Heart right ventricle (tissue), 16 donors: ENCODE measurements at places on chromosomes 7 and 10. TPM values are rescaled to one million over a fixed set of nuclear protein-coding genes. Genes with fewer than 3 reads are reported as not detected.

- no peak for DNase-seq
These were observed 93.0 kb upstream of the SLC25A13 start for GRCh38 chr7:96414931-96415292.

DNA sequence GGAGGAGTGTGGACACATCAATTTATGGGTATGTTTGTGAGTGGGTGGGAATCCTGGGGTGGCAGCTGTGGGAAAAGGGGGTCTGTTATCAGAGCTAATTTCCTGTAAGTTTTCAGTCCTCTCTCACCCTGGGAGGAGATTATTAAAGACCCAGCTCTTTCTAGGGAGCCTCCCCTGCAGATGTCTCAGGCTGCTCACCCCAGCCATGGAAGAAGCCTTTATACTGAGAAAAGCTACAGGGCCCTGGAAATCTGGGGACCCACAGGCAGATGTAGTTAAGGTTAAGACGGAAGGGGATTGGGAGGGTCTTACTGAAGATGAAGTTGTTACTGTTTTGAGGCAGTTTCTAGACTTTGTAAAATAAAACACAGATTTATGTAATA, 4.6 kb downstream of the ZNF680 start:
- no peak for DNase-seq

DNA sequence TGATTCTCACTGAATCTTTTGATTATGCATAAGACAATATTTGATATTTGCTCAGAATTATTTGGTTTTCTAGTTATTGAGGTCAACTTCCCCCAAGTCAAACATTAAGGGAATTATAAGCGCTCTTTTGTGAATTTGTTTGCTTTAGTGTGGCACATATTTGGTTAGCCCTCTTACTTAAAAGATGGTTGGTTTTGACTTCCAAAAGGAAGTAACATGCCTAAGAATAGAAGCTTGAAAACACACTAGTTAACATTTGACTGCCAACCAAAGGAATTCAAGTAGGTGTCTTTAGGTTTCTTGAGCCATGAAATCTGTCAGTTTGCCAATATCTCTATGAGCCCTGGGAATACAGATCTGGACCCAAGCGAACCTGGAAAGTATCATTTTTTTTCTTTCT, 24.9 kb downstream of the STEAP4 start:
- DNase-seq: no peak

GRCh38 chr7:101164071-101164840, 1.1 kb downstream of the VGF start:
- DNase-seq: no peak

- peak; percentile 71 for DNase-seq
These were observed 265.9 kb upstream of the ZMIZ1 start for GRCh38 chr10:78802866-78803265.

DNA sequence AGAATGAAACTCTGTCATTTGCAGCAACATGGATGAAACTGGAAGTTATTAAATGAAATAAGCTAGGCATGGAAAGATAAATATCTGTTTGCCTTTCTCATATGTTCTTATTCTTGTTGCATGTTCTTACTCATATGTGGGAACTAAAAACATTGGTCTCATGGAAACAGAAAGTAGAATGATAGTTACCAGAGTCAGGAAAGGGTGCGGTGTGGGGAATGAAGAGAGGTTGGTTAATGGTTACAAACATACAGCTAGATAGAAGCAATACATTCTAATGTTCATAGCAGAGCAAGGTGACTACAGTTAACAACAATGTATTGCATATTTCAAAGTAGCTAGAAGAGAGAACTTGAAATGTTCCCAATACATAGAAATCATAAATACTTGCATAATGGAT, 105.1 kb downstream of the FAM107B start:
- no peak for DNase-seq

Gene CALHM3
- total RNA-seq: not detected

GRCh38 chr10:129926066-129927055, 37.7 kb downstream of the EBF3 start:
- no peak for DNase-seq

DNA sequence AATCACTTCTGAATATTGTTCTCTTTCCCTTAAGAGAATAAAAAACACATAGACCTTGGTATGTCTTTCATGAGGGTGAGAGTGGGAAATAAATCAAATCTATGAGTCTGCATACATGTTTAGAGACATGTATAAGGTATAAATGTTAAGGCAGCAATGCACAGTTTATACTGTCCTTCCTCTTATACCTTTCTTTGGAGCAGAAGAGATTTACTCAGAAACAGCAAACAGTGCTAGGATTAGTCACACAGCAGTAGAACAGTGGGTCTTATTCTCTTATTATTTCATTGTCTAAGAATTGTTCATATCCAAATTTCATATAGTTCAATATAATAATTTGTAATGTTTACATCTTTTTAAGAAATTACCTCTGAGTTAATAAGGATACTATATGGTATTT, 126.7 kb upstream of the TMEM196 start:
- no peak for DNase-seq

Gene ZNF467
- total RNA-seq: 4.8 TPM

Gene ZNF736
- total RNA-seq: 4.6 TPM

DNA sequence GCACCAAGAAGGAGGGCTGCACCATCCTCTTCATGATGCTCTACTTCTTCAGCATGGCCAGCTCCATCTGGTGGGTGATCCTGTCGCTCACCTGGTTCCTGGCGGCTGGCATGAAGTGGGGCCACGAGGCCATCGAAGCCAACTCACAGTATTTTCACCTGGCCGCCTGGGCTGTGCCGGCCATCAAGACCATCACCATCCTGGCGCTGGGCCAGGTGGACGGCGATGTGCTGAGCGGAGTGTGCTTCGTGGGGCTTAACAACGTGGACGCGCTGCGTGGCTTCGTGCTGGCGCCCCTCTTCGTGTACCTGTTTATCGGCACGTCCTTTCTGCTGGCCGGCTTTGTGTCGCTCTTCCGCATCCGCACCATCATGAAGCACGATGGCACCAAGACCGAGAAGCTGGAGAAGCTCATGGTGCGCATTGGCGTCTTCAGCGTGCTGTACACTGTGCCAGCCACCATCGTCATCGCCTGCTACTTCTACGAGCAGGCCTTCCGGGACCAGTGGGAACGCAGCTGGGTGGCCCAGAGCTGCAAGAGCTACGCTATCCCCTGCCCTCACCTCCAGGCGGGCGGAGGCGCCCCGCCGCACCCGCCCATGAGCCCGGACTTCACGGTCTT, 1.9 kb downstream of the FZD1 start:
- peak; percentile 35 for DNase-seq

DNA sequence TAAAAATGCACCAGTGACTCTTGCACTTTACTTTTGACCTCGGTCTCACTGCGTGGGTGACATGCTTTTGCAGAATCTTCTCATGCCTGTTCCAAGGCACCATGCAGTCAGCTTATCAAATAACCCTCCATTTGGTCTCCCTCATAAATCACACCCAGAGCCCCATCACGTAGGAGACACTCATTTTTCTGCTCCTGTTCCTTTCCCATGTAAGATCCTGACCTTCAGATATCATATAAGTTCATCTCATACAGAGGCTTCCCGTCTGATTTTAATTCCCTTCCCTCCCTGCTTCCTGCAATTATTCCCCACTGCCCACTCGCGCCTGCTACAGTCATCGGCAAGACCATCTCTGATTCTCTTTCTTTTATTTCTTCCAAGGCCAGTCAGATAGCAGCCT, 1226.3 kb upstream of the AUTS2 start:
- no peak for DNase-seq

Gene AKR1D1
- not detected for total RNA-seq

DNA sequence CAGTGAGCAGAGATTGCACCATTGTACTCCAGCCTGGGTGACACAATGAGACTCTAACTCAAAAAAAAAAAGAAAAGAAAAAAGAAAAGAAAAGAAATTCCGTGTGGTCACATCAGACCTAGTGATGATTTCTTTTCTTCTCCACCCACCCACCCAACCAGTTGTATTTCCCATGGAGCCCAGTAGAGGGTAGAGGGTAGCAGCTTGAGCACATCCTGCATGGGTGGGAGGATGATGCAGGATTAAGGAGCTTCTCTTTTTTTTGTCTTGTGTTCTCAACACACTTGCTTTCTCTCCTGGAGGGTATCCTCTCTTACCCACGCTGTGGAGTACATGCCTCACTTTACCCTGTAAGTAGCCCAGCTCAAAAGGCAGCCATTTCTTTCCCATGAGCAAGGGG, 118.6 kb upstream of the CARD11 start:
- no peak for DNase-seq

DNA sequence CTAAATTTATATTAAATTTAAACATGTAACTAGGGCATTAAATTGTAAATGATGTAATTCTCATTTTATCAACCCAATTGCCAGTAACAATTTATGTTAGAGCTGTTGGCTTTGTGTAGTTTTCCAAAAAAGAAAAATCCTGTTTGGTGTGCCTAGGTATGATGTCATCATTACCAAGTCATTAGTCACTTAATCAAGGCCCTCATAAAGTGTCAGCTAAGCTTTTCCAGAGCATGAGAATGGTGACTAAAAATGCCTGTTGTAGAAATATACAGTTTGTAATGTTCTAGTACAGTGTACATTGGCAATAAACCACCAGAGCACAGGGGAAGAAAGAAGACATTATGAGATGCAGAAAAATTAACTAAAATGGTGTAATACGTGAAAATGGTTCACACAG, 593.8 kb upstream of the ANKRD30A start:
- DNase-seq: no peak

Gene CAV1
- total RNA-seq: 364 TPM

DNA sequence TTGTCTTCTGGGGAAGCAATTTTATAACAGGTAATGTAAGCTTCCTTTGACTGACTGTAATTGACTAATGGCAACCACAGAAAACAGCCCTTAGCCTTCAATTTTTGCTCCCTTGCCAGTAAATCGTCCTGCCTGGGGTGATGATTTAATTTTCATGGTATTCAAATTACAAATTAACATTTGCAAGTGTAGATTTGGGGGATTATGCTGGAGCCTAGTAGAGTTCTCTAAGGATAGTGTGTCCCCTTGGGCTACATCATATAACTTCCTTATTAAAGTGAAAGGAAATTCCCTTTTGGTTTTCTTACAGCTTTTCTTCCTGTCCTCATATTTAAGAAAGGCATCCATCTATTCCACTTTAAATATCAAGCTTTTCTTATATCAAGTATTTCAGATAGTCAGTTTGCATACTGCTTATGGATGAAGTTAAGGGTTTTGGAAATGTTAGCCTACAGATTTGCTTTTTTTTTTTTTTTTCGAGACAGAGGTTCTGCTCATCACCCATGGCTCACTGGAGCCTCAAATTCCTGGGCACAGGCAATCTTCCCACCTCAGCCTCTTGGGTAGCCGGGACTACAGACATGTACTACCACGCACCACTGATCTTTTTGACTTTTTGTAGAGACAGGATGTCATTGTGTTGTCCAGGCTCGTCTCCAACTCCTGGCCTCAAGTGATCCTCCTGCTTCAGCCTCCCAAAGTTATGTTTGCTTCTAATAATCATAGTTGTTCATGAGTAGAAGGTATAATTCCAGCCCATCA, 35.9 kb upstream of the HDAC9 start:
- DNase-seq: no peak

- DNase-seq: no peak
These were observed 89.0 kb upstream of the PRPS1L1 start for GRCh38 chr7:18116661-18117060.

DNA sequence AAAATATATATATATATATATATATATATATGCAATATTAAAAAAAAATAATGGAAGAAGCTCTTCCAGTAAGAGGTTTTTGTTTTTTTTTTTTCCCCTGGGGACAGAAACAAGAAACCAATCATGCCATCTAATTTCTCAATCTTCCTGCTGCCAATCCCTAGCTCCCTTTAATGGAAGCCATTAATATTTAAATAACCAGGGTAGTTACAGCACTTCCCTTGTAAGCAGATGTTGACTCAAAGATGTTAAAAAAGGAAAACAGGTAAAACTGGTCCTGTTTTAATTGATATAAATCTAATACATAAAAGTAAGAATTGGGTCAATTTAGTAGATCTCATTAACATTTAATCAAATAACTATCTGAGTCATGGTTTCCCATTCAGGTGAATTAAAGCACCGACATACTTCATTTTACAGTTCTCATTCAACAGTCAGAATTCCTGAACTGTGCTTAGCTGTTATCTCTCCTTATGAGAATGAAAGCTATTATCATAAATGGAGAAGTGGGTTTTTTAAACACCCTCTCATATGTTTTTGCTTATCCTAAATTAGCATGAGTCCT, 22.6 kb downstream of the CPVL start:
- DNase-seq: no peak

Gene ANKRD22
- 0.17 TPM for total RNA-seq

Gene SPDYE1
- total RNA-seq: not detected

DNA sequence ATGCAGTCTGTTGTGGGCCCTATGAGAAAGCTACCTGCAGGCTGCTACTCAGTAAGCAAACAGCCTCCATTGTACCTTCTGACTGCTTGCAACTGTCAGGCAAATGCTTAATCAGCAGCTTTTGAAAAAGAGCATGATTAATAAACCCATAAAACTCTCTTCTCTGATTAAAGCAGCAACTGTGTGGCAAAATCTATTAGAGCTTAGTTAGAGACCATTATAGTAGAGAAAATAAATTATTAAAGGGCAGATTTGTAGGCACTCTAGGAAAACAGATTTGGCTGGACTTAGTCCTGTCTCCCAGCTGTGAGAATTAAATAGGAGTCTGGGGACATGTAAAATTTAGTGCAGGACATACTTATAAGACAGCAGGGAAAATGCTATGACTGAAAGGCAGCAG, 132.5 kb upstream of the WNT16 start:
- no peak for DNase-seq

DNA sequence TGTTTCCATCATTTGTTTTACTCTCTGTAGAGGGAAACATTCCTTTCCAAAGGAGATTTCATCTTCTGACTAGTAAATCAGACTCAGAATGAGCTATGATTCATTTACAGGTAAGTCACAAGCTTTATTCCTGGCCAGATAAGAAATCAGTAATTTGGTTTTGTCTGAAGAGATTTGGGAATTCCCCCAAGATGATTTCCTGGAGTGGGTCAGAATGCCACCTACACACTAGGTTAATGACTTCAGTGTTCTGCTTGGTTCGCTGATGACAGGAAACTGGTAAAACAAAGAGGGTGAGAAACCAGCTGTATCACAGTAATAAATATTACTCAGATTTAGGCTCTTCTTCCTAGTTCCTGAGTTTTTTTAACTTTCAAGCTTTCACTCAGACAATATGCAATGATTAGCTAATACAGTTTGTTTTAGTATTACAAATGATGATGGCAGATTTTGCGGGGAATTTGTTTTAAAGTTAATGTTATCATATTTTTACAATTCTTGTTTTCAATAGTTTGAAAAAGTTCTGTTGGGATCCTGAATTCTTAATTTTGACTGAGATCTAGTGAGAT, 8.3 kb upstream of the ASZ1 start:
- no peak for DNase-seq

Gene C10orf105
- not detected for total RNA-seq

DNA sequence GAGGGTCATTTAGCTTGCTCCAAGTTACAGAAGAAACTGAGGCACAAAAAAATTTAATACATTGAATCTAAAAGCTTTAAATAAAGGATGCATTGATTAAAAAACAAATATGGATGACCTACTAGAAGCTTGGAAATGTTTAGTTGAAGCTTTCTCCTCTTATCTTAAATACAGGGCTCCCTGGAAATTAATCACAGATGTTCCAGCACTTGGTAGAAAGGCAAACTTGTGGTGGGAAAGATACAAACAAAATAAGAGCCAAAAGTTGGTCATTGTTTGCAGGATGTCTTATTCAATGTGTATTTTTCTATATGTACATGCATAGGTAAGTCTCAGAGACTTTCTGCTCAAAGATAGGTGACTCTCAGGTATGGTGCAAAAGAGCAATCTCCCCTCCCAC, 40.7 kb upstream of the LYZL1 start:
- no peak for DNase-seq

Gene H2BK1
- not detected for total RNA-seq

GRCh38 chr10:10128387-10128786, 889.3 kb upstream of the CELF2 start:
- no peak for DNase-seq

GRCh38 chr10:21464134-21464533, 61.3 kb downstream of the SKIDA1 start:
- no peak for DNase-seq
